ENCODE measurements at places on chromosomes 5 and 9.

GRCh38 chr5:8943301-8943700, 602.6 kb downstream of the SEMA5A start:
- no peak for DNase-seq

DNA sequence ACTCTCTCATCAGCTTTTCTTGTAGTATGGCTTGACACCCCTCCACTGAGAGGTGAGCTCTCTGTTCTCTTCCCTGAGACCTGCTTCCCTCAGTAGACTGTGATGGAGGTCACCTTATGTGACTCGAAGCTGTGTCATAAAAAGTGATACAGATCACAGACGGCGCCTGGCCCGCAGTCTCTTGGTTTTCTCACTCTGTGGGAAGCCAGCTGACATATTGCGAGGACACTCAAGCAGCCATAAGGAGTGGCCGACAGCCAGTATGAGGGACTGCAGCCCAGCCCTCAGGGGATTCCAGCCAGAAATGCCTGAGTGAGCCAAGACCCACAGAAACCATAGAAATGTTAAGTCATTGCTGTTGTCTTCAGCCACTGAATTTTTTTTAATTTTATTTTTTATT, 38.0 kb downstream of the GADD45G start:
- DNase-seq = no peak

DNA sequence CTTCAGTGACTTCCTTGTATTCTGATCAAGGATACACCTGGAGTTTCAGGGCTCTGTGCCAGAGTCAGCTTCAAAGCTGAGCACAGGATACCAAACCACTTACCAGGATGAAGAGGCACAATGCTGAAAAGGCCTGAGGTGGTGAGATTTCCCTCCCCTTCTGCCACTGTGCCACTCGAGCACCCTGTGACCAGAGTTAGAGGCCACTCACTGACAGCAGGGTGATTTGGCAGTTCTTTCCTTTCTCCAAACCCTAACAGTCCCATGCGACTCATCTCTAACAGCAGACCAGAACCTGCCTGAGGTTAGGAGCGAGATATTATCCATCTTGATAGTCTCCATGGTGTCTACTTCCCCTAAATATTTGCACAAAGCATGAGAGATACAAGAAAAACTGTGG, 1.8 kb downstream of the PLGRKT start:
- no peak for DNase-seq

DNA sequence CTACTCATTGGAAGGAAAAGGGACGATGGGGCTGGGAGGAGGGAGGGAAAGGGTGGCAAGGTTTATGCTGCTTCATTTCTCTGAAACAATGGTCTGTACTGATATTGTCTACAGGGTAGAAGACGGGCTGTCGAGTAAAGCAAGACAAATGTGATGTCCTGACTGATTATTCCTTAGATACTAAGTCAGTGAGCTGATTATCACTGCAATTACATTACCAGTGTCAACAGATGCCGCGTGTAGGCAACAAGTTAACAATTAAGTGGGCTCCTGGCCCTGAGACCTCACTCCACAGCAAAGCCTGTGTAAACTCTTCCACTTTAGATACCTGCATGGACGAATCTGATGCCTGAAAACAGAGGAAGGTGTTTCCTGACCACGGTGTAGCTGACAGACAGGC, 602.8 kb downstream of the IRX1 start:
- DNase-seq = no peak

GRCh38 chr5:155027993-155028629, 14.6 kb downstream of the KIF4B start:
- no peak for DNase-seq

GRCh38 chr5:81020478-81021167, 60.5 kb downstream of the RASGRF2 start:
- DNase-seq = no peak

DNA sequence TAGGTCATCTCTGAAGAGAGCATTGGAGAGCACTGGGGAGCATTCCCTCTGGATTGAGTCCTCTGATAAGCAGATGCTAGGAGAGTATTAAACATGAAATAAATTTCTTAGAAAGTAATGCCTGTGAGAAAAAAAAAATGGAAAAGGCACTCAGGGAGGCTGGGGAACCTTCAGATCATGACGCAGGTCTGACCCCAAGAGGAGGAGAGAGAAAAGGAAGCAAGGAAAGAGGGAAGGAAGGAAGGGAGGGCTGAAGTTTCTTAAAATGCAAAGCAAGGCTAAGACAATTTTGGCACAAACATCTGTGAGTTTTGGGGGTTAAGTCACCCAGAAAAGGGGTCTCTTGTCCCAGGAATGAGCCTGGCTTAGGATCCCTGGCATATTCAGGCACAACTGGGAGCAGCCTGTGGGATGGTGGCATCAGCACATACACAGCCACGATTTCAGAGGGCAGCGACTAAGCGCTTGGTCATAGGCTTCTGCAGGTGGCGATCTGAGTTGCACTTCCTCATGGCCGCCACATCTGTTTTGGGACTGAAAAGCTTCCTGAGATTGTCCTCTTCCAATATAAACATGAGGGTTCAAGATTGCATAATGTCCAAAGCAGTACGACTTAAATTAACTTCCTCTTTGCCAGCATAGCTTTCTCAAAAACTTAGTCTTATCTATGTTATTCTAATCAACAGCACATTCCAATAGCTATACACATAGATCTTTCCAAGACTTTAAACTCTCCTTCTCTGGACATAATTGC, 692.7 kb downstream of the DNAH5 start:
- DNase-seq = no peak

GRCh38 chr9:135840107-135840506, 67.2 kb downstream of the CAMSAP1 start:
- no peak for DNase-seq

GRCh38 chr9:7172154-7173115, 414.7 kb downstream of the KDM4C start:
- DNase-seq = no peak

DNA sequence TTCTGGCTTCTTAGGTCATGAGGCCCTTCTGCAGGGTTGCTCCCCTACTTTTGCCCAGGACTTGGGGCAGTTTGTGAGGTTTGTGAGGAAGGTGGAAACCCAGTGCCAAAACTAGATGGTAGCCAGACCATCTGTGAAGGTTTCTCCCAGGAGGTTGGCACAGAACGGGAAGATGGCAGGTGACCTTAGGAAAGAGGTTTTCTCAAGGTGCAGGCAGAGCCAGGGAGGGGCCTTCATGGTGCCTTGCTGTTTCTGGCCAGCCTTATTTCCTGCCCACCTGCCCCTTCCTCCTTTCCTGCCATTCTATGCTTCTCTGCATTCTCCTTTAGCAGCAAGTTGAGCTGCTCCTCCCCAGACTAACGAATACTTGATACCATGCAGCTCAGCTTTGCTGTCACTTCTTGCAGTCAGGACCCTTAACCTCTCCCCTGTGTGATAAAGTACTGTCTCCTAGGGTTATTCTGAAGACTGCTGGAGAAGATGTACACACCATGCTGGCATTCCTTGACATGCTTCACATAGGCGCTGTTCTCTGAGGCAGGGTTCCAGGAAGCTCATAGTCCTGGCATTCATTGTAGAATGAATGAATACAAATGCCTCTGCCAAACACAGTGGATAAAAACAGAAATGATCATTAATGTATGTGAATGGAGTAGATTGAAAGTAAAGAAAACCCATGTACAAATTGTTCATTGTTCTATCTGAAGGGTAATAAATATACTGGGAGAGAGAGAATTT, 154.3 kb downstream of the KDM4C start:
- DNase-seq = no peak

- no peak for DNase-seq
These were observed 47.1 kb downstream of the SH3RF2 start for GRCh38 chr5:145983446-145983845.

GRCh38 chr9:120841930-120842684, 615 bp downstream of the PSMD5 start:
- DNase-seq = no peak

- no peak for DNase-seq
These were observed 7.2 kb upstream of the SLC31A2 start for GRCh38 chr9:113143432-113144227.

DNA sequence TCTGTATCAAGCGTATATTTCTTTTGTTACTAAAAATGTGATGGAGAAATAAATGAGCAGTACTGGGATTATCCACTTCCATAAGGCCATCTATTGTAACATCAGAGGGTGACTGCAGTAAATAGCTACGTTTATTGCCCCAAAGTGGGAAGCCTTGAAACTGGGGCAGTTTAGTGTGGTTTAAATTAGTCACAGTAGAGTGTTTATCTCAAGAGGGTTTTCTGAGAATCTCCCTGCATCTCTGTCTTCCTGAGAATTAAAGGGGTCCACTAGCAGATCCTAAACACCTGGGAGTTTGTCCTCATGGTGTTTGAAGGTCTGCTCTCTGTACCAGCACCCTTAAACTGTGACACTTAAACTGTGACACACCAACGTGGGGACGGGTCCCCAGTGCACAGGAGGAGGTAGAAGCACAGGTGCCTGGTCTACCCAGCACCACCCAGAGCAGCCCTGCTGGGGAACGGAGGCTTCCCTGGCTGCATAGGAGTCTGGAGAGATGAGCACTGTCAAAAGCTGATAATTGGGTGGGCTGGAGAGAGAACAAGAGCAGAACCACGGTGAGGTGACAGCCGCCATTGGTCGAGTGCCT, 25.2 kb downstream of the PRRC2B start:
- DNase-seq = no peak
